ENCODE measurements at places on chromosomes 11 and 22.

DNA sequence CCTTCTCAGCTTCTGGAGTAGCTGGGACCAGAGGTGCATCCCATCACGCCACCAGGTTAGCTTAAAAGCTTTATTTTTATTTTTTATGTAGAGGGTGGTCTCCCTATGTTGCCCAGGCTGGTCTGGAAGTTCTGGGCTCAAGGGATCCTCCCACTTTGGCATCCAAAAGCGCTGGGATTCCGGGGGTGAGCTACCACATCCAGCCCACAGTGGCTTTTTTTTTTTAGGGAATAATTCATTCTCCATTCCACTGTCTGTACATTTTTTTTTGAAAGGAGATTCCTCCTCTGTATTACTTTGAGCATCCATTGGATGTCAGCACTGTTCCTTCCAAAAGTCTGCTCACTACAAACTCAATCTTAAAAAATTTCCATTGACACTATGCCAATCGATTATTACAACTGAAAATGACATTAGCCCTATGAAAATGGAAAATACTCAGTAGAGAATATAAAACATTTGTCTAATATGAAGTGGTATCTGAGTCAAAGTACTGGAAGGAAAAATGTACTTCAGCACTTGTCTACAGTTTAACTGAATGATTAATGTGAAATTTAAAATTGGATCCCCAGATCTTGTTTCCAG lies 1.3 kb upstream of the LPXN start:
- no peak for DNase-seq

DNA sequence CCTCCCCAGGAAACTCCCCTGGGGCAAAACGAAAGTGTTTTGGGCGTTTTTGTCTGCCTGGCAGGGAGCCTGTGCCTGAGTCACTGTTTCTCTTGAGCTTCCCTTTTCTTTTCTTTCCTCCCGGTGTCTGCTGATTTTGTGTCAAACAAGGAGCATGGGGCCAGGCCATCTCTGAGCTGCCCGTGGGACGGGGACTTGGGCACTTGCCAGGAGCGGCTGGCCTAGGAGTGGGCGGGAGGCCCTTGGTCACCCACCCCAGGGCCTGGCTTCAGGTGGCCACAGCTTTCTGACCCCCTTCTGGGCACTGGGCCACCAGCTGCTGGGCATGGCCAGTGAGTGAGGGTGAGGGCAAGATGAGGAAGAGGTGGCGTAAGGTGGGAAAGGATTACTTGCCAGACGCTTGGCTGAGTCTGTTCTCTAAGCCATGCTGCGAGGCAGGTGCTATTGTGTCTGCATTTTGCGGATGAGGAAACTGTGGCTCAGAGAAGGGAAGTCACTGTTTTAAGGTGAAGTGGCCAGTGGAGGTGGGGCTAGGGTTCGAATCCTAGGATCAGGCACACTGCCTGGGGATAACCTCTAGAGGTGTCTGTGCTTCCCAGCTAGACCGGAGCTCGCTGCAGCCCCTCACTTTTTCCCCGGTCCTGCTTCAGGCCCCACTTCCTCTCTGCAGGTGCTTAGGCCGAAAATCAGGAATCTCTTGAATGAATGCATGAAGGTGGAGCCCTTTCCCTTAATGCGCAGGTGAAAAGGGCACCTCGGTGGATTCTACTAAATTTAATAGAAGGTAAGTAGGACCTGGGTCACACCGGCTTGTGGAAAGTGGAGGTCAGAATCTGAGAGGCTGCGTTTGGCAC lies 7.8 kb upstream of the NFAM1 start:
- DNase-seq: no peak

- DNase-seq: no peak
Measured at GRCh38 chr22:50027639-50028537, 15.3 kb upstream of the IL17REL start.

GRCh38 chr11:111982541-111983186 lies 42.5 kb upstream of the DLAT start:
- no peak for DNase-seq

- DNase-seq: no peak
Measured at GRCh38 chr22:46444390-46444854, 93.0 kb downstream of the CELSR1 start.

GRCh38 chr22:38271927-38272372 lies 860 bp downstream of the TMEM184B start:
- DNase-seq: no peak

DNA sequence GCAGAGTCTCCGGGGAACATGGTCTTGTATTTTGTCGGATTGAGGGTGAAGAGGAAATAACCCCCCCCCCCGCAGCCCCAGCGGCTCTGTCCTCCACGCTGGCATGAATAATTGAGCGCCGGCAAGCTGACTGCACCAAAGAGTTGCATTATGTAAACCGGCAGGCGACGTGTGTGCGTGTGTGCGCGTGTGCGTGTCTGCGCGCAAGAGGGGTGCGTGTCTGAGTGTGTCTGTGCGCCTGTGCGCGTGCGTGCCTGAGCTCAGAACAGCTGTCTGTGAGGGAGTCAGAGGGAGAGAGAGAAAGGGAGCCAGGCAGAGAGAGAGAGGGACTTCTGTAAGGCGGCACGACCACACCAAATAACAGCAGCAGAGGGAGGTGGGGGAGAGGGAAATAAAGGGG lies 94.4 kb downstream of the SCN3B start:
- DNase-seq: no peak

GRCh38 chr11:115217726-115218311 lies 286.4 kb downstream of the CADM1 start:
- DNase-seq: no peak

DNA sequence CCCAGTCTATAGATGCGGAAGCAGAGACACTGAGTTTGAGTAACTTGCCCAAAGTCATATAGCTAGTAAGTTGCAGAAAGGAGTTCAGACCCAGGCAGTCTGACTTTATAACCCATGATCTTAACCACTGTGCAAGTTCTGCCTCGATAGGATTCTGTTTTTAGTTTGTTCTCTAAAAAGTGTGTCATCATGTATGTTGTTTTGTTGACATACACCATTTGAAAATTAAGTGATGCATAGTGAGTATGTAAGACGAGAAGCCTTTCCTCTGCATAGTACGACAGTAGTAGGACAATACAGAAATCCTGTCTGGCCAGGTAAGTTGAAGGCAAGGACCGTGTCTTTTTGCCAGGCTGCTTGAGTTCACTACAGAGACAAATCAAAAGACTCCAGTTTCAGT lies 3.3 kb downstream of the ZC3H12C start:
- no peak for DNase-seq

GRCh38 chr11:45145083-45145378 lies 1.4 kb upstream of the PRDM11 start:
- DNase-seq: no peak

DNA sequence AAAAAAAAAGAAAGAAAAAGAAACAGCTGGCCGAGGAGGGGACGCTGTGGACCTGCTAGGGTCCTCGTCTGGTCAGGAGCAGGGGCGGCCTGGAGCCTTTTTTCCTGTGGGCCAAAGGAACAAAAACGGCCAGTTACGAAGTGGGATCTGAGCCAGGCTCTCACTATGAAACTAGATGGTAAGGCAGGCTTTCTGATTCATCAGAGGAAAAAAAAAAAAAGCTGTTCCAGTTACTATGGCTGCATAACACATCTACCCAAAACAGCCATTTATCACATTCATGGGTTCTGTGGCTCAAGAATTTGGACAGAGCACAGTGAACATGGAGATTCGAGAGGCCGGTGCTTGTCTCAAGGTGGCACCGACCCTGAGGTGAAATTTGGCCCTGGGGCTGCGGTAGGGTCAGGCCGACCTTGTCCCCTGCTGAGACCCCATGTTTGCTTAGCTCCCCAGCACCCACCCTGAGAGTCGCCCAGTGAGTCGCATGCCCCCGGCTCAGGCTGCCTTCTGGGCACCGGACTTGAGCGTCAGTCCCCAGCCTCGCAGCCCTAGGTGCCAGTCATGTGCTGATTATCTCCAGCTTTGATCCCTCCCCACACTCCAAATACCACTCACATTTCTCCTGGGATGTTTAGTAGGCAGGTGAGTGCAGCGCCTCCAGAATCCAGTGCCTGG lies 34.2 kb downstream of the MRGPRD start:
- DNase-seq: no peak

- peak; percentile 17 for DNase-seq
Measured at GRCh38 chr22:32080904-32081303, 37.8 kb downstream of the SLC5A1 start.

- no peak for DNase-seq
Measured at GRCh38 chr11:59423835-59424234, 2.4 kb downstream of the OR5A2 start.

- DNase-seq: peak; percentile 57
Measured at GRCh38 chr11:30960387-30960992, 374.3 kb upstream of the MPPED2 start.

- DNase-seq: peak; percentile 43
Measured at GRCh38 chr11:61587951-61588727, 7.3 kb upstream of the SYT7 start.

GRCh38 chr11:16015741-16016467 lies 340.4 kb downstream of the SOX6 start:
- no peak for DNase-seq

DNA sequence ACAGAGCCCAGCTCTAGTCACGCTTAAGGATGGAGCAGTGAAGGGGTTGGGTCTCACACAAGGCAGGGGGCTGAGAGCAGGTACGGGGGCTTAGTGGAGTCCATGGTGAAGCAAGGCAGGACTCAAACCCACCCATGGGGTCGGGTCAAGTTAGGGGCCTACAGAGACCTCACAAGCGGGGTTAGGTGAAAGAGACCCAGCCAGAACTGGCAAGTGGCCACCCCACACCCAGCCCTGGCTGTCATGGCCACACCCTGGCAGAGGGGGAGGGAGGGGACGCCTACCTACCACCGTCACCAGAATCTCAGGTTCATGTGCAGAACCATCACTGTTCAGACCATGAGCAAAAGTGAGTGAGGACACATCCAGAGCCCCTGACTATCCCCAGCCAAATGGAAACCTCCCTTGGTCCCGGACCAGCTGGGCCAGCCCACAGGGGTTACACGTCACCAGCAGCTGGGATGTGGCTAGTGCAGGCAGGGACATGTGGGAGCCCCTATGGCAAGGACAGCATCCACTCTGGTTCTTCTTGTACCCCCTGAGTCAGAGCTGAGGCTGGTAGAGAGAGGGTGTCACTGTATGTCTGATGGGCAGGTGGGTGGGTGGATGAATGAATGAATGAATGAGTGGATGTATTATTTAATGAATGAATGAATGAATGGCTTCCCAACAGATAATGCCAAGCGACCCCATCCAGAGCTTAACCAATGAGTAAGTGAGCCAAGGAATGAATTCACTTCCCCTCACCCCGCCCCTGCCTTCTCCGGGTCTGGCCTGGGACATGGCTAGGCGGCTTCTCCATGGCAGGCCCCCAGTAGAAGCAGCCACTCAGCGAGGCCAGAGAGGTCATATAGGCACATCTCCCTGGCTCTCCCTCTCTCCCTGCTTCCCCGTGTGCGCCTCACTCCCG lies 681.6 kb downstream of the TBC1D22A start:
- DNase-seq: no peak

DNA sequence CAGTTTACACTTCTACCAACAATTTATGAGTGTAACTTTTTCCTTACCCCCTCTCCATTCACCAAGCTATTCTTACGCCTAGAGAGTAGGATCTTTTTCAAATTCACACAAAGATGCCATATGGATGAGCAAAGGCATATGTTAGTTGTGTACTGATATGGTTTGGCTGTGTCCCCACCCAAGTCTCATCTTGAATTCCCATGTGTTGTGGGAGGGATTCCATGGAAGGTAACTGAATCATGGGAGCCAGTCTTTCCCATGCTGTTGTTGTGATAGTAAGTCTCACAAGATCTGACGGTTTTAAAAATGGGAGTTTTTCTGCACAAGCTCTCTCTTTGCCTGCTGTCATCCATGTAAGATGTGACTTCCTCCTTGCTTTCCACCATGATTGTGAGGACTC lies 40.3 kb downstream of the TTC28 start:
- no peak for DNase-seq

DNA sequence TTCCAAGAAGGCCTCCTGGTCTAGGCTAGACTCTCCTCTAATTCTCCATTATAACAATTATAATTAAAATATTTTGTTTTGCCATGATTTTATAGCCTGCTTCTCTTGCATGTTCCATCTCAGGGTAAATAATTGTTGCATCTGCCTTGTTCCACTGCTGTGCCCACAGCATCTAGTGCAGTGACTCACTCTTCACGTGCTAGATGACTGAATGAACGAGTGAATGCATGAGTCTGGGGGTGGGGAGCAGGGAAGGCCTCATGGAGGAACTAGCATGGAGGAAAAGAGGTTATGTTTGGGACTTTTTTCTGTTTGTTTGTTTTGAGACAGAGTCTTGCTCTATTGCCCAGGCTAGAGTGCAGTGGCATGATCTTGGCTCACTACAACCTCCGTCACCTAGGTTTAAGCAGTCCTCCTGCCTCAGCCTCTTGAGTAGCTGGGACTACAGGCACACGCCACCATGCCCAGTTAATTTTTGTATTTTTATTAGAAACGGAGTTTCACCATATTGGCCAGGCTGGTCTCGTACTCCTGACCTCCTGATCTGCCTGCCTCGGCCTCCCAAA lies 5.2 kb upstream of the OAF start:
- DNase-seq: no peak

DNA sequence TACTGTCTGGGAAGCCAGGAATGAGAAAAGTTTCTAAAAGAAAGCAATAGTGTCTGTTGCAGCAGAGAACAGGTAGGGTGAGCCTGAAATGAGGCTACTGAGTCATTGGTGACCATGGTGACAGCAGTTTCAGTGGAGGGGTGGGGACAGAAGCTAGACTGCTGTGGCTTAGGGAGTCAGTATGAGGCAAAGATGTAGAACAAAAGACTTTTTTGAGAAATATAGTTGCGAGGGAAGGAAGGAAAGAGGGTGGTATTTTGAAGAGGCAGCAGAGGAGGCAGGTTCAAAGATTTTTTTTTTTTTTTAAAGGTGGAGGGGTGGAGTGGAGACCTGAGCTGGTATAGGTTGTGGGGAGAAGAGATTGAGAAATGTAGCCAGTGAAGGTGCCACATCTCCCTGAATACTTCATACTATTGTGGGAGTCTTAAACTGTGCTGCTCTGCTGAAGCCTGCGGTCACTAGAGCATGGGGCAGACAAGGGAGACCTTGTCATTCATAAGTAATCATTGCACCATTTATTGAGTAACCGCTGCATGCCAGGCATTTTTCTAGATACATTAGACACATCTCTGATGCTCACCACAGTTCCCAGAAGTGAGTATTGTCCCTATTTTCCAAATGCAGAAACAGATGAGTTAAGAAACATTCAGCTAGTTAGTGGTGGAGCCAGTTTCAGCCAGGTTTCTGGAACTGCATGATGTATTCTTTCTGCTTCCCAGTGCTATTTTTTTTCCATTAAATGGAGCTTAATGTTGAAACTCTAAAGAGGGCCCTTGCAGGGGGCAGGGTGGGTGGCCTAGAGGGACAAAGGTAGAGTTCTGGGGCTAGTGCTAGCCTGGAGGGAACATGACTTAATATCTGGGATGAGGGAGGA lies 49.9 kb downstream of the STIM1 start:
- DNase-seq: no peak

DNA sequence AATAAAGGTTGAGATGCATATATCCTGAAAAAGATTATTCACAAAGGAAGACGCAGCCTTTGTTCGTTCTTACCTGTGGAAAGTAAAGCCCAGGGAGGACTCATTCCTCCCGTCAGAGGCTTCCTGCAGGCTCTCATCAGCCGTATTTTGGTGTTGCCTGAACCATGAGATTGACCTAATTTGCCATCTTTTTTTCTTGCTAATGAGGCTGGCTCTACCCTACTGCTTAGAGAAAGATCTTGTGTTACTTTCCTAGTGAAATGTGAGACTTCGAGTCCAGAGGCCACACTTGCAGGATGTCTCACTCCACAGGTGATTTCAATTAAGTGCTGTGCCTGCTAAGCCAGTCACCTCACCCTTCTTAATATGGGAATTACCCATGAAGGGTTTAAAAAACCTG lies 269.9 kb downstream of the NTM start:
- DNase-seq: no peak

- DNase-seq: no peak
Measured at GRCh38 chr11:8067567-8067928, 13.5 kb upstream of the TUB start.

Data from NCI-H1930 (cell line).